T follicular helper cell (primary cell): ENCODE measurements at places on chromosomes 7 and 10.

- DNase-seq, result no peak
Measured at GRCh38 chr10:88541116-88541626, 41.9 kb downstream of the RNLS start.

DNA sequence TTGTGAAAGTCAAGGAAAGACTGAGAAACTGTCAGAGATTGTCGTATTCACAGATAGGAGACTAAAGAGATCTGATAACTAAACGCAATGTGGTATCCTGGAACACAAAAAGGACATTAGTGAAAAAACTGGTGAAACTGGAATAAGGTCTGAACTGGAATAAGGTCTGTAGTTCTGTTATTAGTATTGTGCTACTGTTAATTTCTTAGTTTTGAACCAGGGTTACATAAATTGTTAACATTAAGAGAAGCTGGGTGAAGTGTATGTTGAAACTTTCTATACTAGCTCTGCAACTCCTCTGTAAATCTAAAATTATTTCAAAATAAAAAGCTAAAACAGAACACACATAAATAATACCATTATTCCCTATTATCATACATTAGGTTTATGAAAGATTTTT lies 3.4 kb upstream of the NT5C2 start:
- DNase-seq, result no peak

GRCh38 chr7:76430211-76430610 lies 5.5 kb downstream of the ZP3 start:
- no peak for DNase-seq

- DNase-seq, result no peak
Measured at GRCh38 chr10:126196281-126196680, 192.0 kb downstream of the ADAM12 start.

- DNase-seq, result no peak
Measured at GRCh38 chr10:16991011-16991410, 138.6 kb downstream of the CUBN start.

GRCh38 chr7:99002827-99003212 lies 124.5 kb downstream of the TRRAP start:
- no peak for DNase-seq

DNA sequence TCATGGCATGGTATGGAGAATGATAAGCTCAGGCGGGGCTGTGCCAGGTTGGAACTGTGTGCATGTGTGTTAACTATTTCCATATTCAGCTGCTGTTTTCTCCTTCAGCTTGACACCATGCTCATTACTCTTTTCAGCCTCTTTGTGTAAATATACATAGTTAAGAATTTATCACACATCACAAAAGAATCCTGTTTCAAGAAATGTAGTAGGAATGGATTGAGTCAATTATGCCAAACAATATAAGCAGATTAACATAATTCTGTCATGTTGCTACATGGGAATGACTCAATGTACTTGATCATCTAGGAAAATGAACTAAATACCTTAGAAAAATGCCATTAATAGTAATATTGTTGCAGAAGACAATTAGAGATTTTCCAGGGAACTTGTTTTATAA lies 687.4 kb downstream of the PARD3 start:
- DNase-seq, result no peak

- DNase-seq, result no peak
Measured at GRCh38 chr7:141441837-141442627, 109.2 kb upstream of the AGK start.

- no peak for DNase-seq
Measured at GRCh38 chr10:103983367-103983911, 16.5 kb downstream of the SLK start.

GRCh38 chr7:142709921-142710320 lies 39.4 kb upstream of the PRSS1 start:
- no peak for DNase-seq

DNA sequence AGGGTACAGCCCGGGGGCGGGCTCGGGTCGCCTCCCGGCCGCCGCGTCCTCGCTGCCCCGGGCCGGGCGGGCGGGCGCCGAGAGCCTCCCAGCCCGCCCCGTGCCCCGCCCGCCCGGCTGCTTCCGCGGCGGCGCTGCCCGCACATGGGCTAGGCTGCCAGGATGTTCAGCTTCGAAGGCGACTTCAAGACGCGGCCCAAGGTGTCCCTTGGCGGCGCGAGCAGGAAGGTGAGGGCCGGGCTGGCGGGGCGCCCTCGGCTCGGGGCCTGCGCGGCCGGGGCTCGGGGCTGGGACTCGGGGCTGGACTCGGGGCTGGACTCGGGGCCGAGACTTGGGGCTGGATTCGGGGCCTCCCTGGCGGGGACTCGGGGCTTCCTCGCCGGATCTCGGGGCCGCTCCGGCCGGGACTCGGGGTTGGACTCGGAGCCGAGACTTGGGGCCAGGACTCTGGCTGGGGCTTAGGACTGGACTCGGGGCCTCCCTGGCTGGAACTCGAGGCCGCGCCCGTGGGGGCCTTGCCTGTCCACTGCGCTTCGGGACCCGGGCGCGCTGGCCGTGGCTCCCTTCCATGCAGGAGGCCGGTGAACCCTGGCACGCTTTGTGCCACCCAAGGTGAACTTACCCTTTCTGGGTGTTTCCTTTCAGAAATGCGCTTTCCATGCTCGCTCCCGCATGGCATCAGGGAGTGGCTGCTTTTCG lies 534 bp downstream of the UBE3C start:
- DNase-seq, result peak; percentile 53

DNA sequence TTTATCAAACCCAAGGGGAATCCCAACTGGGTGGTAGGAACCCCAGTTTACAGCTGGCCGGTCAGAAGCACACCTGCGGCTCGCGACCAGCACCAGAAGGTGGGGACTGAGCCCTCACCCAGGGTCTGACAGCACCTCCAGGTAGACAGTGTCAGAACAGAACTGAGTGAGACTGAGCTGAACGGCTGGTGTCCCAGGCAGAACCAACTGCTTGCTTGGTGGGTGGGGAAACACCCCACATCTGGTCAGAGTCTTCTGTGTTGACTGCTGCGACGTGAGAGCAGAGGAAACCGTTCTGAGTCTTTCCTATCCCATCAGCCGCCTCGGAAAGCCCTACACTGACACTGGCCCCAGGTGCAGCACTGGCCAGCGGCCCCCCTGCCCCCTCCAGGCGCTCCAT lies 160.7 kb downstream of the MAD1L1 start:
- no peak for DNase-seq

DNA sequence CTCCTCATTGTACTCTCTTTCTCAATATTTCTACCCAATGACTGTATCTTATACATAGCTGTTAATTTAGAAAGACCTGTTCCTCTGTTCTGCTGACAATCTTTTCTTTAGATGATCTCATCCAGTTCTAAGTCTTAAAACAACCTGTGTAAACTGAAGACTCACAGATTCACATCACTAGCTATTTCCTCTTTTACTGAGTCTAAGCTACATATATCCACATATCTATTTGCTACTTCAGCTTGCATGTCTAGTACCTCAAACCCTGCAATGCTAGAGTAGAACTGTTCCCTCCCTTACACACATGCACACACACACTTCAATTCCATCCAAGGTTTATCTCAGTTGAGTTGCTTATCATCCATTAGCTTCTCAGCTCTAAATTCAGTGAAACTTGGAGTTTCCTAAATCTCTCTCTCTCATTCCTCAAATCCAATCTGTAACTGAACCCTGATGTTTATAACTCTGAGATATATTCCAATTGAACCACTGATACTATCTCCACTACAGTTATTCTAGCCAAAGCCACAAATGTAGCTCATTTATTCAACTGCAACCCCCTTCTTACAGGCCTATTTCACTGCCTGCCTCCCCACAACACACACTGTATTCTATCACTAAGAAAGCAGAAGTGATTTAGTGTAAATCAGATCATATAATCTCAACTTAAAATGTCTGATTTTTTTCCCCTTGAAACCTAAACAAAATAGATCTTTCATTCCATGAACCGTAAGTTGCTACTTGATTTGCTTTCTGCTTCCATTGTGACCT lies 1036.8 kb upstream of the POT1 start:
- DNase-seq, result no peak

DNA sequence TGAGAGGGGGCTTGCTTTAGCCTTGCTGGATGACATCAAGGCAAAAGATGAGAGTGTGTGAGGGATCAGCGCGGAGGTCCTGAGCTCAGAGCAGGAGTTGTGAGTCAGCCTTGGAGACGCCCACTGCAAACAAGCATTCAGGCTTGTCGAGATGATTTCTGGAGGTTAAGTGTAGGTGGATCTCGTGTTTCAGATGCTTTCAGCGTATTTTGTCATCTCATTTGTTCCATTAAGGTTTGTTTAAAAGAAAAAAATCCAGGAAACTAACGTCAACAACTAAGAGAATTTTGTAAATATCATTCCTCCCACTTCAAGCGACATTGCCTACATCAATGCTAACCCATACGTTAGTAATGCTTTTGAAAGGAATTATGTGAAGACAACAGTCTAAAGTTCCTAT lies 715.4 kb upstream of the NRP1 start:
- DNase-seq, result no peak

DNA sequence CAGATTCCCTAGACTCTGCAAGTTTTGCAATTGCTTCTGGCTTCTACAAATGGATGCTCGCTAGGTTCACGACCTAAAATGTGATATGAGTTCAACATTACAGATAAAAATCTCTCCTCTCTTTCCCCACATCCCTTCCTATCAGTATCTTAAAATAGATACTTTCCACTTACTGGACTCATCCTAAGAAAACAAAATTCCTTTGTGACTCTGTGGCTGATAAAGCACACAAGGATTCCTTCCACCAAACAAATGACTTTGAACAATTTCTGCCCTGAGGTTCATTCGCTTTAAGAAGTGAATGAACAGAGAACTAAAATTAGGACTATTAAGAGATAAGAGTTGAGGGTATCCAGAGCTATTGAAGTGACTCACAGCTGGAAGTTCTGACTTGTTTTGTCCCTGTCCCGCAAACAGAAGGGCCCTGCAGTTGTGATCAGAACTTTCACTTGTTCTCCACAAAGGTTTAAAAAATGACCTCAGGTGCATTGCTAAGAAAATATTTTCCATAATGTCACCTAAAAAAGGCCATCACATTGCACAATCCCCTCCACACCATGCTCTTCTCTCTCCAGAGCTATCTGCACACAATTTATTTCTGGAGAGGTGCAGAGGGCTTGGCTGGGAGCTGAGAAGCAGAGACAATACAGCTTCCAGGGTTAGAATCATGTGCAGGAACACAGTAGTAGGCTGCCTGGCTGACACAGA lies 96.1 kb downstream of the PIP4K2A start:
- DNase-seq, result no peak

DNA sequence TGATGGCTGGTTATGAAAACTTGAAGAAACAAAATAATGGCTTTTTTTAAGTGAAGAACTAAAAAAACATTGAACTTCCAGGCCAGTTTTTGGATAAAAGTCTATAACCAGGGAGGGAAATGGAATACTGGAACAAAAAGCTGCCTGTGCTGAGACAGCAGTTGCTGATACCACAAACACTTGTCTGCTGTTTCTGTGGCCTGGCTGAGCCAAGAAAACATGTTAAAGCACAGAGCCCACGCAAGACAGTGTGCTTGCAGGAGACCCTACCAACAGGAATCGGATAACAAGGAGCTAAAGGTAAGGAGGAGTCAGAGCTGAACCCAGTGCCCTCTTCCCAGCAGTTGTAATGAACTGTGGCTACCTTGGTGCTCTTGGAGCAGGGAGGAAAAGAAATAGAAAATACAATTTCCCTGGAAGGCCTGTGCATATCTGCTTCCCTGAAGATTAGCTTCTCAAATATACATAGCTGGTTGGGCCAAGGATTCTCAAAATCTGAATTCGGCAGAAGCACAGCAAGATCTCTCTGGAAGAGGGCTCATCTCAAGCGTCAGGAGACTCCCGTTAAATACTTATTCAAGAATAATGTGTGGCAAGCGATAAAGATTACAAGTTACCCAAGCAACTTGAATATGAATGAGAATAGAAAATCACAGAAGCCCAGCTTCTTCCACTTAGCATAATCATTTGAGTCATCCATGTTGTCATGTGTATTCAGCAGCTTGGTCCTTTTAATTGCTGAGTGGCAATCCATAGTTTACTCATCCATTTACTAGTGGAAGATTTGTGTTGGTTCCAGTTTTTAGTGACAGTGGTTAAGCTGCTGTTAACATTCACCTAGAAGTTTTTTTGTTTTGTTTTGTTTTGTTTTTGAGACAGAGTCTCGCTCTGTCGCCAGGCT lies 87.6 kb downstream of the NOD1 start:
- no peak for DNase-seq

DNA sequence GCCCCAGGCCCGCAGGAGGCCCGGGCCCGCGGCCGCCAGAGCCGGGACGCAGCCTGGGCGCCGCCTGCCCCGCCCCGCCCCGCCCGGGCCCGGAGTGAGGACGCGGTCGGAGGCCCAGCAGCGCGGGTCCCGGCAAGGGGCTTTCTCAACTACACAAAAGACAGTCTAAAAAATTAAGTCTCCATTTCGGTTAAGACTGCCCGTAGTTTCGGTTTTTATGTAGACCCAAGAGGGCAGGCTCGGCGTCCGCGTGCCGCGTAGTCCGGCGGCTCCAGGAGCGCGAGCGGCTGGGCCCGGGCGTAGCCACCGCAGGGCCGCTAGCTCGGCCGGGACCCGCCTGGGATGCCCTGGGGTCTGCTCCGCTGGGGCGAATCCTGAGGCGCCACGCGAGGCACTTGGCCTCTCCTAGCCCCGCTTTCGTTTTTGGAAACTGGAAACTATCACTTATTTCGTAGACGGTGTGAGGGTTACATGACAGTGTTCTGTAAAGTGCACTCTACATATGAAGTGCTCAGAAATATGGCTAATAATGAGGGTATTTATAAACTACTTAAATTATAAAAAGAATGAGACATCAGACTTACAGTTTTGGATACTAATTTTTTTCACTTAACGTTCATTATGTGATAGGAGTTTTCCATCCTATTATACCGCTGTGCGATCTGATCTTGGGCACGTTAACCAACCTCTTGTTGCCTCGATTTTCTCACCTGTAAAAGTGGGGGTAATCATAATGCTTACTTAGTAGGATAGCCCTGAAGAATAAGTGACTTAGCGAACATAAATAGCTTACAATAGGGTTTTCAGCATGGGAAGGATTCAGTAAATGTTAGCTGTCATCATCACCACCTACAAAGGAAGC lies 573 bp downstream of the BLVRA start:
- DNase-seq, result peak; percentile 34

GRCh38 chr7:104296900-104297299 lies 31.5 kb upstream of the LHFPL3 start:
- no peak for DNase-seq

GRCh38 chr7:79176859-79177477 lies 276.5 kb downstream of the MAGI2 start:
- DNase-seq, result no peak

DNA sequence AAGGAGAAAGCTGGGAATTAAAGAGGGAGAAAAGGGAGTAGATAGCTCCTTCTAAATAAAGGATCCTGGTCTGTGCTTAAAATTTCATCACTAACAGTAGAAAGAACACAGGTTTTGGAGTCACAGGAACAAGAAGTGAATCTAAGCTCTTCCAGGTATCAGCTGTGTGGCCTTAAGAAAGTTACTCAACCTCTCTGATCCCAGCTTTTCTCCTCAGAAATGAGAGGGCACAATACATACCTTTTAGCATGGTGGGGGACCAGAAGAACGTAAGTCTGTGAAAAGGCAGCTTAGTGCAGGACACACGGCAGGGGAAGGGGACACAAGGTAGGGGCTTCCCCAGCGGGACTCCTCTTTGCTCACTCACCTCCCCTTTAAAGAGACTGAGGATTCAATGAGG lies 13.4 kb downstream of the GFRA1 start:
- no peak for DNase-seq

- DNase-seq, result no peak
Measured at GRCh38 chr10:127943336-127943910, 36.5 kb downstream of the PTPRE start.

- no peak for DNase-seq
Measured at GRCh38 chr7:143043391-143043790, 8.8 kb upstream of the OR6V1 start.
